ENCODE measurements at places on chromosomes 13 and 19.

- DNase-seq, result no peak
Measured at GRCh38 chr13:104286566-104287290, 1220.5 kb upstream of the SLC10A2 start.

DNA sequence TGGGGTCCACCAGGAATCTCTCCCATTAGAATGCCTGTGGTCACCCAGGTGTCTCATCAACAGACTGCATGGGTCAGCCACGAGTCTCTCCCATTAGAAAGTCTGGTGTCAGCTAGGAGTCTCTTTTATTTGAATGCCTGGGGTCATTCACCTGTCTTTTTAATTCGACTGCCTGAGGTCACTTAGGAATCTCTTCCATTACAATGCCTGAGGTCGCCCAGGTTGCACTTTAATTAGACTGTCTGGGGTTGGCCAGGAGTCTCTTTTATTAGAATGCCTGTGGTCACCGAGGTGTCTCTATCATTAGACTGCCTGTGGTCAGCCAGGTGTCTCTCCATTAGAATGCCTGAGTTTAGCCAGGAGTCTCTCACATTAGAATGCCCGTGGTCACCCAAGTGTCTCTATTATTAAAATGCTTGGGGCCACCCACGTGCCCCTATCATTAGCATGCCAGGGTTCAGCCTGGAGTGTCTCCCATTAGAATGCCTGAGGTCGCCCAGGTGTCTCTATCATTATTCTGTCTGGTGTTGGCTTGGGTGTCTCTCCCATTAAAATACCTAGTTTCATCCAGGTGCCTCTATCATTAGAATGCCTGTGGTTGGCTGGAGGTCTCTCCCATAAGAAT lies 1474.3 kb downstream of the UQCRFS1 start:
- DNase-seq, result no peak

DNA sequence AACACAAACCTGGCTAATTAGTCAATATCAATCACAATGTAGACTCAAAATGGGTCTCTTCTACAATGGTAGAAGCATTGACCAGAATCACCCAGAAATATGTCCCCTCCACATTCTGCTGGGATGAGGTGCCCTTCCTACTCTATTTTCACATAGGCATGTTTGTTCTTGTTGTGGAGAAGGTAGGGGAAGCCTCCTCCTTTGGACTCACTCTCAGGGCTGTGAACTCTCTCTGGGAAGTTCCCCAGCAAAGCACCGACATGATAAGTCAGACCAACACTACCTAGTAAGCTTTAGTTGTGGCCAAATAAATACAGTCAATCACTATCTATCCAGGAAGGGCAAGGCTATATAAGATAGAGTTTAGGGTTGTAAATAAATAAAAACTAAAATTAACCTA lies 194.5 kb upstream of the UBL3 start:
- DNase-seq, result no peak

DNA sequence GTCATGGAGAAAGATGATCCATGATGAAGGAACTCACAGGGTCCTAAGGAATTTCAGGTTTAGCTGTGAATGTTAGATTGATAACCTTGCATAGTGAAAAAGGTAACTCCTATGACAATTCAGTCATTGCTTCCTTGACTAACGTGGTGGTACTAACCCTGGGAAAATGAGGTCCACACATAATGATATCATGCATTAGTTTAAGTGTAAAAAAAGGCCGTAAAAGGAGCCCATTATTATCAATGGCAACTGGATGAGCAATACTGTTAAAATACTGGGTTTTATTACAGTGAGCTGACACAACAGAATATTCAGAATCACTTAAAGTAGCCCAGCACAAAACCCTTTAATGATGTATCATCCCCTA lies 515.4 kb downstream of the DCT start:
- DNase-seq, result no peak

- DNase-seq, result peak; percentile 72
Measured at GRCh38 chr13:51370116-51370515, 30.6 kb downstream of the SERPINE3 start.

GRCh38 chr19:40921005-40921897 lies 39.2 kb upstream of the CYP2A7 start:
- no peak for DNase-seq

- no peak for DNase-seq
Measured at GRCh38 chr13:113927661-113928581, 46.0 kb downstream of the C13orf46 start.

DNA sequence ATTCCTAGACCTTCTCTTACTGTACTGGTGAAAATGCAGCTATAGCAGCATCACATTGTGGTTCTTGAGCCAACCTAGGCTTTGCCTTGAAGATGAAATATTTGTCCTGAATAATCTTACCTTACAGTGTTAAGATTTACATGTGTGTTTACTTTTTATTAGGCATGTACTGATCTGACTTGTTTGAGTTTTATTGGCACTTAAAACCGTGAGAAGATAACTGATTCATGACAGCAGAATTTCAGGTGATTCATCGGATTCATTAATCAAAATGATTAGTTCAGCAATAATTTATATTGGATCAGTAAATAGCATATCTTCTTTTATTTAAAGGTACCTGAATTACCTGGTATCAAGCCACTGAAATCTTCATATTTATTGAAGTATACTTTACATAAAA lies 296.3 kb downstream of the KLF5 start:
- no peak for DNase-seq

DNA sequence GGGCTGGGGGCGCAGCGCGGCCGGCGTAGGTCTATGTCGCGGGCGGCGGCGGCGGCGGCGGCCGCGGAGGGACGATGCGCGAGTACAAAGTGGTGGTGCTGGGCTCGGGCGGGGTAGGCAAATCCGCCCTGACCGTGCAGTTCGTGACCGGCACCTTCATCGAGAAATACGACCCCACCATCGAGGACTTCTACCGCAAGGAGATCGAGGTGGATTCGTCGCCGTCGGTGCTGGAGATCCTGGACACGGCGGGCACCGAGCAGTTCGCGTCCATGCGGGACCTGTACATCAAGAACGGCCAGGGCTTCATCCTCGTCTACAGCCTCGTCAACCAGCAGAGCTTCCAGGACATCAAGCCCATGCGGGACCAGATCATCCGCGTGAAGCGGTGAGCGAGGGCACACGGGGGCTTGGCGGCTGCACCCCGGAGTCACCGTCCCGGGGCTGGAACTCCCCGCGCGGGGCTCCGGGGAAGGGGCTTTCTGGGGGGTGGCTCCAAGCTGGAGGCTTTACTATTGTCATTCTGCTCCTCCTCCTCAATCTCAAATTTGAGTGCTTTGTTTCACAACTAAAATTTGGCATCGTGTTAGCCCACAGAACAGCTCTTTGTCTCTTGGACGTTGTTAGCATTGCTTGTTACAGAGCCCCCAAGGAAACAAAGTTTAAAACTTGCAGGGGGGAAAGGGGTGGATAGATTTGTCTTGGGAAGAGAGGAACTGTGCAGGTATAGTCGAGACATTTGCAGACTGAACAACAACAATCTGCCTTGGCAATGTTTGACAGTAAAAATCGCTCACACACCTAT lies 630 bp downstream of the RAP2A start:
- peak; percentile 58 for DNase-seq

GRCh38 chr13:99434258-99434788 lies 66.9 kb upstream of the TM9SF2 start:
- DNase-seq, result peak; percentile 82

GRCh38 chr13:41459432-41460073 lies 2.2 kb downstream of the RGCC start:
- peak; percentile 21 for DNase-seq

GRCh38 chr19:33311326-33311682 lies 9.0 kb upstream of the CEBPA start:
- no peak for DNase-seq

DNA sequence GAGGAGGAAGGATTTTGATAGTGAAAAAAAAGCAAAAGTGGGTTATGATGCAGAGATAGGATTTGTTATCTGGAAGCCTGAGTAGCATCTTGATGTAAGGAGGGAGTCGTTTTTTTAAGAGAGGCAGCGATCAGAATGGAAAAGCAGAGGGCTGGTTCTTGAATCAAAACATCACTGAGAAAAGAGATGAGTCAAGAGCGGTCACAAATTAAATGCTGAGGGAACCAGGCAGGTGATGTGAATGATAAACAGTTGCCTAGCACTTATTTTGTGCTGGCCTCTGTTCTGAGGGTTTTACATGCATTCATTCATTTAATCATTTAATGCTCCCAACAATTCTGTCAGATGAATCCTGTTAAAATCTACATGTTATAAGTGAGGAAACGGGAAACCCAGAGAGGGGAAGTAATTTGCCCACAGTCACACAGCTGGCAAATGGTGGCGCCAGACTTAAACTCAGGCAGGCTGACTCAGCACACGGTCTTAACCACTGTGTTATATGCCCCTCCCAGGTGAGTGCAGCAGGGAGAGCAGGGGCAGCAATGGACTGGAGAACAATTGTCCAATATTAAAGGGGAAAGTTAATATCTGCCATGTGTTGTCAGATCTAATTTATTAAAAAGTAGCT lies 21.4 kb downstream of the SIGLECL1 start:
- DNase-seq, result peak; percentile 52

- no peak for DNase-seq
Measured at GRCh38 chr13:22749626-22750025, 431.2 kb upstream of the SGCG start.

GRCh38 chr13:40626561-40626960 lies 39.9 kb downstream of the FOXO1 start:
- peak; percentile 36 for DNase-seq

DNA sequence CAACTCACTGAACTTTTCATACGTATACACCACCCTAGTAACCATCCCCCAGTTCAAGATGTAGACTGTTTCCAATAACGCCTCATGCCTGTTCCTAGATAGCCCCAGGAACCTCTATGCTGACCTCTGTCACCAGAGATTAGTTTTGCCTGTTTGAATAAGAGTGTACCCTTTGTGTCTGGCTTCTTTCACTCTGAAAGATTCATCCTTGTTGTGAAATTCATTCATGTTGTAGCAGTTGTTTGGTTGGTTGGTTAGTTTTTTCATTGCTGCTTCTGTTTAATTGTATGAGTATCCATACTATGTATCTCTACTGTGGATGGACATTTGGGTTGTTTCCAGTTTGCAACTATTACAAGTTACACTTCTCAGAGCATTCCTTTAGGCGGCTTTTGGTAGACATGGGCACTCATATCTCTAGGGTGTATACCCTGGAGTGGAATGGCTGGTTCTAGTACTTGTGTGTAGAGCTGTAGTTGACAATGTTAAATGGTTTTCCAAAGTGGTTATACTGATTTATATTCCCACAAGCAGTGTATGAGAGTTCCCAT lies 1.6 kb downstream of the RNASEH2B start:
- peak; percentile 13 for DNase-seq

GRCh38 chr13:36736119-36736726 lies 62.4 kb downstream of the SERTM1 start:
- peak; percentile 73 for DNase-seq

- peak; percentile 81 for DNase-seq
Measured at GRCh38 chr13:40149611-40150274, 494.3 kb downstream of the COG6 start.

GRCh38 chr13:62280590-62280989 lies 864.9 kb upstream of the PCDH20 start:
- no peak for DNase-seq

- peak; percentile 29 for DNase-seq
Measured at GRCh38 chr13:97460004-97460775, 26.2 kb downstream of the RAP2A start.

- no peak for DNase-seq
Measured at GRCh38 chr13:35448465-35448864, 28.0 kb downstream of the MAB21L1 start.

- no peak for DNase-seq
Measured at GRCh38 chr13:21426238-21426637, 32.9 kb downstream of the ZDHHC20 start.

- DNase-seq, result peak; percentile 55
Measured at GRCh38 chr19:12801466-12802266, at the start of the genes PRDX2 and THSD8. TSS of gene PRDX2 (minus strand) at chr19:12801800. CDS start at chr19:12801261, 539 bp downstream. TSS of gene THSD8 (plus strand) at chr19:12802069. CDS start at chr19:12802072, 3 bp downstream.

GRCh38 chr19:21585281-21585890 lies 80.0 kb downstream of the ZNF429 start:
- DNase-seq, result peak; percentile 54

GRCh38 chr13:107421951-107422350 lies 793.4 kb downstream of the LIG4 start:
- DNase-seq, result no peak

GRCh38 chr13:76019421-76020044 lies 383.4 kb downstream of the LMO7 start:
- DNase-seq, result no peak

GRCh38 chr19:8116437-8117293 lies 32.7 kb downstream of the FBN3 start:
- DNase-seq, result no peak

DNA sequence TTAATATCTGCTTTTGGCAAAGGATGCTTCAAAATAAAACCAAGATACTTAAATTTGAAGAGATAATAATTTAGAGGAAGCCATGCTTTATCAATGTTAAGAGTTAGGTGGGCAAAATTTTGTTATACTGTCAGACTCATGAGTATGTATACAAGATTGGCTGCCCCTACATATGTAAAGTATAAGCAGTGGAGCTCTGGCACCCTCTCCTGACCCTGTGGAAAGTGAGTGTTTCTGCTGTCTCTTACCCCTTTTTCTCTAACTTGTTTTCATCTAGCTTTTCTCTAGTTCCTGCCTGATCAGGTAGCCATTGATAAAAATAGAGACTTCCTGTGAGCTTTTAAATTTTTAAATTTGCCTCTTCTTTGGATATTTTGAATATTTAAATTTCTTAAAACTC lies 710.9 kb upstream of the SPRY2 start:
- DNase-seq, result no peak

DNA sequence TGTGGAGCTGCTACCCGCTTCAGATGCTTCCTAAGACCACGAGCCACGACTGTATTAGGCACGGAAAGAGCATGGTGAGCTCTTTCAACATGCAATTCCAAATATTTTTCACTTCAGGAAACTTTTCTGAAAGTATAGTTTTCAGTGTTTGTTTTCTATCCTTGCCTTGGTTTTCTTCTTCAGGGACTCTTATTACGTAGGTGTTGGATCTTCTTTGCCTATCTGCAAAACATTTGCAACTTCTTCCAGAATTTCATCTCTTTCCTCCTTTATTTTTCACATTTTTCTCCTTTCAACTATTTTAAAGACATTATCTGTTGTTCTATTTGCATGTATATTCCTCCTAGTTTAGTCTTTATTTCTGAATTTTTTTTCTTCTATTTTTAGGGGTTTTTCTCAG lies 148.9 kb upstream of the LSM14A start:
- DNase-seq, result no peak

- no peak for DNase-seq
Measured at GRCh38 chr19:49875177-49875576, 2.0 kb downstream of the AKT1S1 start.

DNA sequence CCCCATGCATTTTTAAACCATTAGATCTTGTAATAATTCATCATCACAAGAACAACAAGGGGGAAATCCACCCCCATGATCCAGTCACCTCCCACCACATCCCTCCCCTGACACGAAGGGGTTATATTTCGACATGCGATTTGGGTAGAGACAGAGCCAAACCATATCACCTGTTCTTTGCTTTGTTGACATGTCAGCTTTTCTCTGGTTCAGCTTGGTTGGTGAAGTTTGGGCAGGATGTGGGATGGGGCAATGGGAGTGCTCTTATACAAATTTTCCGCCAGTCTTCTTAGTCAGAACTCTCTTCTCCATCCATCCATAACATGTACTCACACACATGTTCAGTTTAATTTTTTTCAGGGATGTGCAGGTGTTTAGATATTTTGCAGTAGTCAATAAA lies 12.9 kb downstream of the TPP2 start:
- DNase-seq, result no peak
